ENCODE measurements at places on chromosomes 6 and 20.

GRCh38 chr6:144811140-144811539 is 526.0 kb downstream of the UTRN start:
- DNase-seq: no peak

DNA sequence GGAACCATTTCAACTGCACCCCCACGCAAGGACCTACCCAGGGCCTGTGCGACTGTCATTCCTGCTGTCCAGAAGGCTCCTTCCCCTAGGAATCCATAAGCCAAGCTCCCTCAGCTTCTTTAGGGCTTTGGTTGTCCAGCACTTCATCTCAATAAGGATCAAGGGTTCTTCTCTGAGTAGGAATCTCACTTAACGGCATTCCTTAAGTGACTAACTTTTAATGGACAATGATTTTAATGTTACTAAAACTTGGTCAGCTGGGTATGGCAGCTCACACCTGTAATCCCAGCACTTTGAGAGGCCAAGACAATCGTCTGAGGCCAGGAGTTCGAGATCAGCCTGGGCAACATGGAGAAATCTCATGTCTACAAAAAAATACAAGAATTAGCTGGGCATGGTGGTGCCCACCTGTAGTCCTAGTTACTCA is 13.4 kb downstream of the UBE2V1 start:
- DNase-seq: no peak

DNA sequence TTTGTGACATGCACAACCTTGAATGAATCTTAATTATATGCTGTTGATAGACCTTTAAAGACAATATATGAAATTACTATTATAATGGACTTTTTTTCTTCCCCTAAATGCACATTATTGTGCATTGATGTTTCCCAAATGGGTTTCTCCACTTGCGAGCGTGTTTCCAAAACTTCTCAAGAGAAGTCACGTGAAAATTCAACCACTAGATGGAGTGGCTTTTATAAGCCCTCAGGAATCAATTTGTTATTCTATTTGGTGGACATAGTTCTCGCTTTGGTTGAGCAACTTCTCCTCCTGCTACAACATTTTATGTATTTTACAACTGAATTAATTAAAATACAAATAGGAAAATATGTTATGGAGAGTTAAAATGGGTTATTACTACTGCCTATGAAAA is 9.0 kb downstream of the CNR1 start:
- no peak for DNase-seq

- DNase-seq: no peak
These were observed 56.0 kb downstream of the BCAS1 start for GRCh38 chr20:54014293-54014926.

GRCh38 chr6:56032715-56033260 is 157.4 kb upstream of the BMP5 start:
- DNase-seq: no peak

GRCh38 chr20:5974531-5974930 is 24.1 kb downstream of the MCM8 start:
- no peak for DNase-seq

DNA sequence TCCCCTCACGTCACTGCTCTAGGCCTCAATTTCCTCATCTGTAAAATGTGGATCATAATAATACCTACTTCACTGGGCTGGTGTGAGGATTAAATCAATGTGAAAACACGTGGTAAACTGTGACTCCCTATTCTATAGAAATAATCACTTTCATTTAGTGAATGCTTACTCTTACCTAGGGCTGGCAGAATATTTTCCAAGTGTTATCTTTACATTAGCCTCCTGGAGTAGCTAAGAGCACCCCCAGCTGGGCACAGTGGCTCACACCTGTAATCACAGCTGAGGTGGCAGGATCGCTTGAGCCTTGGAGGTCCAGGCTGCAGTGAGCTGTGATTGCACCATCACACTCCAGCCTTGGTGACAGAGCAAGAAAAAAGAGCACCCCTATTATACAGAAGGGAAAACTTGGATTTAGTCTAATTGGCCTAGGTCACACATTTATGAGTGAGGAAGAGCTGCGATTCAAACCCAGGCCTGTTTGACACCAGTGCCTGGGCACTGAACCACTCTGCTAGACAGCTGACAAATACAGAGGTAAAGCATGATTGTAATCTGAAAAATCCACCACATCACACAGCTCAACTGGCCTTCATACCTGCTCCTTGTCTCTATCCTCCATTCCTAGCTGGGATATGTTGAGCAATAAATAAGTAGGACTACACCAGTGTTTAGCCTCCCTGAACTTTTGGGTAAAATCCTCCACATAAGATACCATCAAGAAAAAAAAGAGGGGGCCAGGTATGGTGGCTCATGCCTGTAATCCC is 1.4 kb upstream of the SNTA1 start:
- DNase-seq: no peak

DNA sequence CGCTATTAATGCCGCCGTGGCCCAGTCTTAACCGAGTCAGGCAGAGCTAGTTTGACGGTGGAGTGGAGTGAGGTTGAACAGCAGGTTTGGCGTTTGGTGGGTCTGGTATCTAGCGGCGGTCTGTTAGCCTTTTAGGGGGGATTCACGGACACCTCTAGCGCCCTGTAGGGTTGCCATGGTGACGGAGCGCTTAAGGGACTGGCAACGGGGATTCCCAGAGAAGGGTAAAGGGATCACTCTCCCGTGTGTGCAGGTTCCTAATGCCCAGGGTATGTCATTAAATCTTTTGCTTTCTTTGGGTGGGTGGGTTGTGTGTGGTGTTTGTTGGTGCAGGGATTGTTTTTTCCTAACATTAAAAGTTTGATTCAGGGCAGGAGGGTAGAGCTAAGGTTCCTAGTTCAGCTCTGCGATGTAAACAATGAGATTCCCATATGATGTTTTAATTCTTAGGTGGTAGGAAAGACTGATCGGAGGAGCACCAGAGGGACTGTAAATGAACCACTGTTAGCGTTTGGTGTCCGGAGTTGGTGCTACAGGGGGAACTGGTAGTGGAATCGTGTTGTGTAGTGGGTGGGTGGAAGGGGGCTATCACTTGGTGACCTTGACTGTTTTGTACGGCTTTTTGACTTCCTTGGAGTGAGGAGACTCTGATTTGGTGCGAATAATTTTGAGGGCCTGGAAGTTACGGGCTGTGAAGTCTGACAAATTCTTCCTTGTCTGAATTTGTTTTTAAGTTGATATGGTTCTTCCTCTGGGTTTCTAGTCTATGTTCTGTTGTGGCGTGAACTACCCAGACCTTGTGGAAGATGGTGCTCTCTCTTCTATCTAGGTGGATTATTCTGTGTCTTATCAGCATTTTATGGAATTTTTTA is 5.0 kb downstream of the BRD2 start:
- DNase-seq: no peak

- no peak for DNase-seq
These were observed 6.0 kb downstream of the ZC3H12D start for GRCh38 chr6:149478631-149479314.
